ENCODE measurements at places on chromosomes 7 and 10.

DNA sequence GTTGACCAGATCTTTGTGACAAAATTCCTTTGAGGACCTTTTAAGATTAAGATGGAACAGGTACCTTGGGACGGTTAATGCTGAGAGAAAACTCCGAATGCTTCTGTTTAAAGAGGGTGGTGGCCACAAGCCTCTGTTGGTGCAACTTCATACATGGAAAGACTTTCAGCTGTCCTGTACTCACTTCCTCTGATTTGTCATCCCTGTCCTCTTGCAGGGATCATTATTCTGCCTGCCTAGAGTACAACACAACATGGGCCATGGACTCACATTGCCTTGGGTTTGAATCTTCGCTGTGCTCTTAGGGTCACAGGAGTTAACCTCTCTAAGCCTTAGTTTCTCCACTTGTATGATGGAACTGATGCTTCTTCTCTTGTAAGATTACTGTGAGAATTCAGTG is 75.1 kb downstream of the ENTPD1 start:
- no peak for DNase-seq

GRCh38 chr10:51227897-51228713 is 153.8 kb downstream of the PRKG1 start:
- DNase-seq, result no peak

DNA sequence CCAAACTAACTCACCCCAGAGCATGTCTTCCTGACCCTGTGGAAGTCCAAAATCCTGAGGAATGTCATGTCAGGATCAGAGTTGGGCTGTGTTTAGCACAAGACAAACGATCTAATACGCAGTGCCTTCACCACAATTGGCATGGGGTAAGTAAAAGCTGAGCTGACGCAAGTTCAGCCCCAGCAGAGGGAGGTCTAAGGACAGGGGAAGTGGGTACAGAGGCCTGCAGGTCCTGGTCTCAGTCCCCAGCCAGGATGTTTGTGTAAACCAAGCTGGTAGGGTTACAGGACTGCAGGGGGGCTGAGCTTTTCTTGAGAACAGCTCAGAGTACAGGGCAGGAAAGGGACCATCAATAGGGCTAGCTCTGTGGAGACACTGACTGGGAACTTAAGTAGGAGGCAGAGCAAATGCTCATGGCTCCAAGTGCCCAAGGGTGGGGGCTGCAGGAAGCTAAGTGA is 5.3 kb upstream of the KCNIP2 start:
- DNase-seq, result no peak

DNA sequence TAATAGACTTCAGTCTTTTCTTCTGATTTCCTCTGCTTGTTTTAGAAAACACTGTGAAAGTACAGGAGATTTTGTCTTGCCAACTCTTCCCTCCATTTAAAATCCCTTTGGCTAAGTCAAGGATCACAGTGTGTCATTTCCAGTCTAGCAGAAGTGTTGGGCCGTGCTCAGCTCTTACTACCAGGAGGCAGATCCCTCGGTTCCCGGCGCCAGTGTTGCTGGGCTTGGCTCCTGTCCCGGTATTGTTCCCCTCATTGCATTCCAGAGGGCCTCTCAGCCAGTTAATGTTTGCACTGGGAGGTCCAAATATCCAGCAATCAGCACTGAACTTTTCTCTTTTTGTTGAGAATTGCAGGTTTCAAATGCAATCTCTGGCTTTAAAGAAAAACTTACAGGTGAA is 612.1 kb upstream of the MGMT start:
- DNase-seq, result no peak

DNA sequence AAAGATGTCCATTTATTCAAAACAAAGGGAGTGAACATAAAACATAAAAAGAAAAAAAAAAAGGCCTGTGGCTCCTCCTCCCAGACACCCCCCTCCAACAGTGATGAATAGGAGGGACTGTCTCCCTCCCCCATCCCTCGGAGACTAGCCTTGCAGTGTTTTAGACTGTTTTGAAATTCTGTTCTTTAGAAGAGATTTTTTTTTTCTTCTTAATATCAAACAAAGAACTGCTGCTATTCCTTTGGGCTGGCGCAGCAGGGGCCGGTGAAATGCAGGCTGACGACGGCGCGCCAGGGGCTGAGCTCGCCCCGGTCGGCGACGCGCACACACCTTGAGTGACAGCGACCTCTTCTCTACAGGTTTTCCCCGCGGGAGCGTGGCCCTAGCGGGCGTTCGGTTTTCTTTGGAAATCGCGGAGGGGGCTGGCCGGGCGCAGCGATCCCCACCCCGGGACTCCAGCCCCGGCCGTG is at the start of gene LANCL2:
TSS of gene LANCL2 (plus strand) at position 133 of the 470 bp plus-strand sequence. CDS start 689 bp downstream, outside the sequence.
- DNase-seq, result peak; percentile 64

DNA sequence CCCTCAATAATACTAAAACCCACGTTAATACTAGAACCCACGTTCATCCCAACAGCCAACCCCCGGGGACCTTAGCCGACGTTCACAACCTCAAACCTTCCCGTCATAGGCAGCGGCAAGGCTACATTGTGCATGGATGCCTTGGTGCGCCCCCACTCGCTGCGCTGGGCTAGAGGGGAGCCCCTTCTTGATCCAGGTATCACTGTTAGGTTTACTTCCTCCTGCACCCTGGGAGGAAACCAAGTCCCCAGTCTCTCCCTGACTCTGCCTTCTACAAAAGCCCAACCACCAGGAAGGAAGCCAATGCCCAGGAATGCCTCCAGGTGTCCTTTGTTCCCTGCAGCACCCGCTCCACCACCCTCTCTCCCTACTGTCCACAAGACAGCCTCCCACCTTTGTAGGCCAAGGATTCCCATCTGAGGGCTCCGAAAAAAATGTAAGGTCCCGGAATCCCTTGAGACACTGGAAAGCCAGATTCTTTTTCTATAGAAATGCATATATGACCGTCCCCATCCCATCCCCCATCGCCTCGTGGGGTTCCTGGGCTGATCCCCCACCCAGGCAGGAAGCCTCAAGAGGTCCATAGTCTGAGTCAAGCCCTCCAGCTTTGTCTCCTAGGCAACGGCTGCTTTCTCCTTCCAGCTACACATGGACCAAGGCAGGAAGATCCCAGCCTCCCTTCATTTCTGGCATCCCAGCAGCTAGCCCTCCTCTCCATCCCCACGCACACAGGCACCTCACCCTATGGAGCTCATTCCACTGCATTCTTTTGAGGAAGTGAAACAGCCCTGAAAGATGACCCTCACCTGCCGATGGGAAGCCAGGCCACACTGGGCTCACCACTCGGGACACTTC is 25.2 kb downstream of the CTBP2 start:
- no peak for DNase-seq

GRCh38 chr10:89940076-89940475 is 238.7 kb downstream of the KIF20B start:
- no peak for DNase-seq

- DNase-seq, result peak; percentile 22
Observed at GRCh38 chr10:112963835-112964234, 13.8 kb downstream of the TCF7L2 start.

DNA sequence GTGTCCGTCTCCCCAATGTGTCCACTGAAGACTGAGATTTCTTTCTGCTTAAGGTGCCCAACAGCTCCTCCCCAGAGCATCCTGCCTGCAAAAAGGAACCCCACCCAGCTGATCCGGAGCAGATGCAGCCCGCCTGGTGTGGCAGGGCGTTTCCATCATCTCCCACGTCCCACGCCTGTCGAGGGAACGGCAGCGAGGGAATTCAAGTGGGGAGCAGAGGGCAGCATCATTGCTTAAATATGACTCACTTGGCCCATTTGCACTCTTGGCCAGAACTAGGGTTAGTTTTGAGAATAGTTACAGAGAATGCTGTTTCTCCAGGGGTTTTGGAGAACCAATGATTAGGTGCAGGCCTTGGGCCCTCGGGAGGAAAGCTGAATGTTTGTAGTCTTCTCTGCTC is 20.8 kb downstream of the VWA2 start:
- DNase-seq, result no peak

GRCh38 chr7:76346778-76347177 is 12.0 kb downstream of the YWHAG start:
- no peak for DNase-seq

GRCh38 chr7:77404641-77405040 is 11.5 kb downstream of the GSAP start:
- no peak for DNase-seq

DNA sequence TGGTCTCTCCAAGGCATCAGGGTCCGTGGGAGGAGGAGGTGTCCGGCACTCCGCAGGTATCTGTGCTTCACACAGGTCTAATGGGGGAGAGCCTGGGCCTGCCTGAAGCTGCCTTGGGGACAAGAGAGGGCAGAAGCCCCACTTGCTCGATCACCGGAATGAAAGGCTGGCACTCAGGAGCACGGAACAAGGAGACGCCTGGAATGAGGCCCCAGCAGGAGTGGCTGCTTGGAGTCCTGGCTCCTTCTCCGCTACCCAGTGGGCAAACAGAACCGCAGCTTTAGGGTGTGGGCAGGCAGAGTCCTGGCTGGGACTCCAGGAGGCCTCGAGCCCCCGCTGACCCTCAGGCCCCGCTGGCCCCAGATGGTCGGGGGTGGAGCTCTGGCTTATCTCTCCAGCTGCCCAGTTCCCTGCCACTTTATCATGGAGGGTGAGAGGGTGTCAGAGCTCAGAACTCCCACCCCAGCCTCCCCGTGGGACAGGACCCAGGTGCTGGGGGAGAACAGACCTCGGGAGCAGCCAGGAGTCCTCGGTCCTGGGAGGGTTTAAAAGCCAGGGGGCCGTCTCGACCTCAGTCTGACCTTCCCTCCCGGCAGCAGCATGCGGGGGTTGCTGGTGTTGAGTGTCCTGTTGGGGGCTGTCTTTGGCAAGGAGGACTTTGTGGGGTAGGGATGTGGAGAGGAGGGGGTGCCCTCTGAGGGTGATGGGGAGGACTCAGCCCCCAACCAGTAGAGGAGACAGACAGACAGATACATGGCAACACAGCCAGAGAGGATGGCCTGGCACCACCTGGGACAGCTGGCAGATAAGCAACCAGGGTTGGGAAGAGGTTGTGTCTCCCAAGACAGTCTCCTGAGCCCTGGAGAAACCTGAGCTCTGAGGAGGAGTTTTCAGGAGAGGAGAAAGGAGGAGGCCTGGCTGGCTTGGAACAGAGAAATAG is at the start of gene CPA1:
TSS of gene CPA1 (plus strand) at position 574 of the 940 bp plus-strand sequence. CDS start at position 601, 27 bp downstream.
- DNase-seq, result no peak

GRCh38 chr7:40644454-40645188 is 509.8 kb downstream of the SUGCT start:
- DNase-seq, result no peak

DNA sequence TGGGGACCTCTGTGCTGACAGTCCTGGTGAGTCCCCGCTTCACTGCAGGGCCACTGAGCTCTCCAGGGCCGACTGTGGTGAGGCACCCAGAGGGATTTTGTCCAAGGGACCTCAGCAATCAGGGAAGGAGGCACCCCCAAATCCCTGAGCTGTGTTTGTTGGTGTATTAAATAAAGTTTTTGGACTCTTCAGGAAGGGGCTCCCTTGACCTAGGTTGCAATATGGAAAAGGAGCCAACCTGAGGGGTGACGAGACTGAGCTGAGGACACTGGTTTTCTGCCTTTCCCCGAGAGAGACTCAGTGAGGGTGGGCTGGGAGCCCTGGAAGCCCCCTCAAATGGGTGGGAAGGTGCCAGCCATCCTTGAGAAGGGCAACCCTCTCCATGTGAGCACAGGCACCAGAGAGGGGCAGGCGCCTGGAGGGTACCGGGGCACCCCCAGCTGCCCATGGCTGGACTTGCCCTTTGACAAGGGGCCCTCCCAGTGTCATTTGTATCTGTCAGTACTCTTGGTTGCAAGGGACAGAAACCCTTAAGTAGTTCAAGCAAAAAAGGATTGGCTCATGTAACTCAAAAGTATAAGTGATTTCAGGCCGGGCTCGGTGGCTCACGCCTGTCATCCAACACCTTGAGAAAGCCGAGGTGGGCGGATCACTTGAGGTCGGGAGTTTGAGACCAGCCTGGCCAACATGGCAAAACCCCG is 72.8 kb downstream of the C10orf105 start:
- DNase-seq, result no peak

GRCh38 chr10:71840177-71840957 is 10.7 kb downstream of the PSAP start:
- no peak for DNase-seq

DNA sequence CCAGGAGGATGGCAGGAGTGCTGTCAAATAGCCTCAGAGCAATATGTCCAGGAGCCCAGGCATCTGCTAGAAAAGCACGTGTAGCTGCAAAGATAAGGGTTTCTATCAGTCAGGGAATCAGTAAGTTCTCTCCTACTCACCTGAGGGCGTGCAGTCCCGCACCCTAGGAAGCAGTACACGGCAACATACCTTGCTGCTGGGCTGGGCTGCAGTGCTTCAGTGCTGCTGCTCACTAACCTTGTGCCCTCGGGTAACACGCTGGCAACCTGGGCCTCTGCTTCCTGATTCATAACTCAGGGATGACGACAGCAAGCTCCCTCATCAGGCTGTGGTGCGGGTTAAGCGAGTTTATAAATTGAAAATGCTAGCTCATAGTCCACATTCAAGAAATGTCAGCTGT is 29.5 kb upstream of the CCNY start:
- no peak for DNase-seq

DNA sequence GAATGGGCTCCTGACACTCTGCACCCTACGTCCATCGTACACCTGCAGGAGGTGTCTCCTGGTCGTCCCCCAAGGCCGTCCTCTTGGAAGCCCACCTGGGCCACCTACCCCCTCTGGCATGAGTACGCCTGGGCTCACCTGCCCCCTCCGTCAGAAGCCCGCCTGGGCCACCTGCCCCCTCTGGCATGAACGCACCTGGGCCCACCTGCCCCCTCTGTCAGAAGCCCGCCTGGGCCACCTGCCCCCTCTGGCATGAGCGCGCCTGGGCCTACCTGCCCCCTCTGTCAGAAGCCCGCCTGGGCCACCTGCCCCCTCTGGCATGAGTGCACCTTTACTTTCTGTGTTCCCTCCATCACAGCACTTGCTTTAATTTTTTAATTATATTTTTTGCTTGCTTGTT is 401.2 kb downstream of the PTPRN2 start:
- no peak for DNase-seq

- DNase-seq, result no peak
Observed at GRCh38 chr7:129356176-129356575, 78.1 kb upstream of the STRIP2 start.

GRCh38 chr7:1065585-1066241 is 21.4 kb downstream of the GPR146 start:
- DNase-seq, result no peak

DNA sequence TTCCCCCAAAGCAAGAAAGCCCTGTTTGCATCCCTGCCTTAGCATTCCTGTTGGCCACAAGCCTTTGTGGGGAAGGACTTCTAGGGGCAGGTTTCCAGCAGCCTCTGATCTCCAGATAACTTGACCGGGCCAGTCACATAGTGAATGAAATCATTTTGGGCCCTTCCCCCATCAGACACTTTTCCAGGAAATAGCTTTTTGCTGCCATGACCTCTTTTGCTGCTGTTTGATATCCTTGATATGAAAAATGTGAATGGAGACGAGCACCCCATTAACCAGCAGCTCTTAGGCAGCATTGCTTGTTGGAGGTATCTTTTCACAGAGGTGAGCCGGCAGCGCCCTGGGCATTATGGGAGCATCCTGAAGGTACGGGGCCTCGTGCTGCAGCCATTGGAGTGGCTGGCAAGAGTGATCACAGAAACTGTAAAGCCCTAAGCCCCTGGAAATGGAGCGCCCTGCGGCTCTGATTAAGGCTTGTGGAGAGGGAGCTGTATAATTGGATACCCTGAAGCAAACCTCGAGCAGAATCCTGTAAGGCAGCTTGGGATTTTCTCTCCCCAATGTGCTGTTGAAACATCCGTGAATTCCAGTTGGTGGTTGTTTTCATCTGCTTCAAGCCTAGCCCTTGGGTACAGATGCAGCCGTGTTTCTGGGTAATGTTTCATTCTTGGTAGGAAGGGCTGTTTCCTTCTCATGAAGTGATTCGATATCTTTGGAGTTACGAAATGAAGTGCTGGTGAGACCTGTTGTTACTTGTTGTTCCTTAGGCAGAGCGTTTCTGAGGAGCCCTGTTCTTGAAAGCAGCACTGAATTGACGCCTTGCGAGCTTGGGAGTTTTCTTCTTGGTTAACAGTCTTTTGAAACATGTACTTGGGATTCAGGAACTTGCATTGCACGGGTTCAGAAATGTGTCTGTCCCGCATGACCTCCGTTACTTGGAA is 179.0 kb downstream of the PTEN start:
- no peak for DNase-seq

Data from LoVo (cell line).